BE2C (cell line): ENCODE measurements at places on chromosomes 7 and 10.

DNA sequence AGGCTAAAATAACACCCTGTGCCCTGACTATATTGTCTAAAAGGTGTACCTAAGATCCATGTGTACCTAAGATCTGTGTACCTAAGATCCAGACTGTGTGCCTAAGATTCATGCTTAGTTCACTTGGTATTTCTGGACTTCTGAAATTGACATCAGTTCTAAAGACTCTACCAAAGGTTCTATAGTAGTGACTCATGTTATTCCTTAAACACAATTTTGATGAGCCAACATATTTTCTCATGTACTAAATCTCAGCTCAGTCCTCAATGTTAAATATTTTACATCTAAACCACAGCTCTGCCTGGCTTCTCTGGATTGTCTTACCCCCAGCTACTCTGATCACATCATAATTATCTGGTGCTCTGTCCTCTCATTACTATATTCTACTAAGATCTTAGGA lies 802.3 kb upstream of the SORCS1 start:
- no peak for DNase-seq

- no peak for DNase-seq
Measured at GRCh38 chr7:136194878-136195277, 217.7 kb upstream of the MTPN start.

DNA sequence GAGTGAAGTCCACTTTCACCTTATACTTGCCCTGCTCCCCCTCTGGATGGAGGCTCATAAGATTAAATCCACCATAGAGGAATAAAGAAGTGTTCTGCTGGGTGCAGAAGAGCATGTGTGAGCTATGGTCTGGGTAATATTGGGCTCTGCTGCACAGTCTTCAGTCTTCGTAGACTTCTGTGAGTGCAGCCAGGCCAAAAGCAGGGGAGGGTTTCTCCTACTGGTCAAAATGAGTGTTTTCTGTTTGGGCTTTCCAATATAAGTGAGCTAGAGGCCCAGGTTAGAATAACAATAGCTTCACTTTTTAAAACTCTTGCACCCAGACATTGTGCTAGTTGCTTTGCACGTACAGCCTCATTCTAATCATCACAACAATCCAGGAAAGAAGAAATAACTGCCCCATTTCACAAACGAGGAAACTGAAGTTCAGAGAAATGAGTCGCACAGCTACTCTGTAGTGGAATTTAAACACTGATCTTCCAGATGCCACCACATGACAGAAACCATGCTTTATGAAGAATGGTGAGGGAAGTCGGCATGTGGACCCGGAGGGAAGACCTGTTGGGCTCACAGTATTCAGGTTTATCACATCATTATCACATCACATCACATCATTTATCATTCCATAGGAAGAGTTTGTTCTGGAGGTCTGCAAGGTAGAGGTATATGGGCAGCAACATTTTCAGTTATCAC lies 23.8 kb upstream of the MSMB start:
- no peak for DNase-seq

DNA sequence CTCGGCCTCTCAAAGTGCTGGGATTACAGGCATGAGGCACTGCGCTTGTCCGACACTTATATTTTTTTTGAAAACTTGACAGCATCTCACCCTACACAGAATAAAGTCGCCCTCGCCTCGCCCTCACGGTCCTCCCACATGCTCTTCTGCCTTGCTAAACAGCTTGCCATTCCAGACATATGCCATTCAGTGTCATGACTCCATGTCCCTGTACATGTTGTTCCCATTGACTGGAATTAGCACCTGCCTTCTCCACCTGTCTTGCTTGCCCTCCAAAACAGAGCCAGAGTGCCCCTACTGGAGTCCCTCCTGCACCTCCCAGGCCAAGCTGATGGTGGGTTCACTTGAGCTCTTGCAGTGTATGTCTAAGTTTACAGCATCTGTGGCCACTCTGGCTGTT lies 6.2 kb downstream of the NIPSNAP2 start:
- DNase-seq = no peak

DNA sequence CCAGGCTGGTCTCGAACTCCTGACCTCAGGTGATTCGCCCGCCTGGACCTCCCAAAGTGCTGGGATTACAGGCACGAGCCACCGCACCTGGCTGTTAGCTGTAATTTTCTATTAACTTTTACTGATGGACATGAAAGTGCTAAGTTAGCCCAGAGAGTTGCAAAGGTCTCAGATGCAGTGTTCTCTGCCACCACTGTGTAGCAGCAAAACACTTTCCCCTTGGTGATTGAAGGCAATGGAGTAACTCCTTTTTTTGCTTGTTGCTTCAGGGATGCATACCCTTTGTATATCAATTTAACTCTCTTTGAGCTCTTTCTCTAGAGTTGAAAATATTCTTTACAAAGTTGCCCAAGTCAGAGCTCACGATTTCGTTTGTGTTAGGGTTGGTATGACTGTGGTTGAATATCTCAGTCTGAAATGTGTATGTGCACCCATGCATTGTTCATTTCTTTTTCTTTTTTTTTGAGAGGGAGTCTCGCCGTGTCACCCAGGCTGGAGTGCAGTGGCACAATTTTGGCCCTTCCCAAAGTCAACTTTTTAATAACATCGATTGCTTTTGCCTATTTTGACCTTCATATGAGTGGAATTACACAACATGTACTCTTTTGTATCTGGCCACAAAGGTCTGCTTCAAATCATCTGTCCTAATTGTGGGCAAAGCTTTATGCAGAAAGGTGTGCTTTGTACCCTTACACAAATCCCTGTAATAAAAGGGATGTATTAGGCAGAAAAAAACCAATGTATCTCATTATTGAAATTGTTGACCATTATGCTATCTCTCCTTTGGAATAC lies 52.6 kb downstream of the GTF2I start:
- DNase-seq = no peak

GRCh38 chr10:124138883-124139348 lies 45.5 kb upstream of the CHST15 start:
- no peak for DNase-seq

GRCh38 chr7:29084832-29085231 lies 61.5 kb downstream of the CPVL start:
- no peak for DNase-seq

GRCh38 chr10:62866451-62866850 lies 50.3 kb upstream of the EGR2 start:
- no peak for DNase-seq

DNA sequence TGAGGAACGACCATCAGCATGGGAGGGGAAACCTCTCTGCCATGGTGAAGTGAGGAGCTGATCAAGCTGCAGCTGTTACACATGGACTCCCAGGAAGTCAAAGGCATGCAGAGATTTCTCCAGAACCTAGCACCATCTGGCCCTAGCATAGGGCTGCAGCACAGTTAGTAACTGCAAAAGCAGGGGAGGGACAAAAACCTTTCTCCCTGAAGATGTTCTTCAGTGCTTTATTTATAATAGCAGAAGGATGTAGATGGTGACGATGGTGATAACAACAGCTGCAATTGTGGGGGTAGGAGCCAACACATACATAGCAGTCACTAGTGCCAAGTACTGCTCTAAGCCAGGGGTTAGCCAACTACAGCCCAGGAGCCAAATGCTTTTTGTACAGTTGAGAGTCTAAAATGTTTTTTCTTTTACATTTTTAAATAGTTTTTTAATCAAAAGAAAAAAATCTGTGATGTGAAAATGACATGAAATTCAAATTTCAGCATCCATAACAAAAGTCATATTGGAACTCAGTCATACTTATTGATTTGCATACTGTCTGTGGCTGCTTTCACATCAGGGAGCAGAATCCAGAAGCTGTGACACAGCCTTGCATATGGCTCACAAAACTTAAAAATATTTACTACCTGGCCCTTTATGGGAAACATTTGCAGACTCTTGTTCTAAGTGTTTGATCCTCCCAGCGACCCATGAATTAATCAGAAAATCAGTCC lies 299.5 kb downstream of the ELMO1 start:
- DNase-seq = no peak
